Stimulated activated CD4-positive, alpha-beta T cell treated with anti-CD3 and anti-CD28 coated beads, Interleukin-15, amount 100 ng/mL, for 1 hour (primary cell): ENCODE measurements at places on chromosomes 2 and 18.

DNA sequence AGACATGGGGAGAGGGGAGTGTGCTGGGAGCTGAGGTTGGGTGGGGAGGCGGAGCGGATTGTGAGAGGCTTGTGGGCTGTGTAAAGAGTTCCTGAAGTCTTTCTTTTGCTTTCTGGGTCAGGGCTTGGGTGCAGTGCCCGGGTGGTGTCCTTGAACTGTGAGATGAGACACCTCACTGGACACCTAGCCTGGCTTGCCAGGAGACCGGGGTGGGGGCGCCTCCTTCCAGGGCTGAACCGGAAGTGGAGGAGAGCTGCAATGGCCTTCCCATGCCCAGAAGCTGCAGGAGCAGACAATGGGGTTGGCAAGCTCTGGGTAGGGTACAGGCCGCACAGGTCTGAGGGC, 4.3 kb downstream of the TMEM37 start:
- DNase-seq: no peak

DNA sequence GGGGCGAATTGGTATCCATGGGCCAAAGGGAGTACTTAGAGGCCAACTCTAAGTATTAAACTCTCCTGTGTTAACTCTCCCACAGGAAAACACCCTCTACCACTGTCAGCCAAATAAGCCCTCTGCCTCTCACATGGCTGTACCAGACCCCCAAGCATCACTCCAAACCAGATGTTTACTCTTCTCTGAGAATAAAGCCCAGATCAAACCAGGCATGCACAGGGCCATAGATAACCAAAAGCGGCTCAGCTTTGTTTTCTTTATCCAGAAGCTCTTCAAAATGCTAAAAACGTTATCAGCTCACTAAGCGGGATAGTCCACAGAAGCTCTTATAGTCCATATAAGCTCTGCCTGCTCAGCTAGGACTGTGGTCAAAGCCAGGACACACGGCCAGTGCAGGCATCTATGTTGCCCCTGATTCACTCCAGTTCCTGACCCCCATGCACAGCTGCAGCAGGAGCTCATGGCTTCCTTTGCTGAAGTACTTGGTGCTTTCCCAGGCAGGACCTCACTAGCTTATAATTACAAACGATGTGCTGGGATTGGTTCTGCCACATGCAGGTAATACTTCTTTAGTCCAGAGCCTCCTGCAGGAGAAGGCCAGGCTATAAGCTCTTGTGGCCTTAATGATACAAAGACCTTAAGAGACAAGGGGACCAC, 21.0 kb upstream of the SEMA4C start:
- no peak for DNase-seq

GRCh38 chr2:99430614-99431291, 59.1 kb downstream of the REV1 start:
- DNase-seq: no peak

GRCh38 chr18:59200787-59201186, 19.2 kb upstream of the GRP start:
- no peak for DNase-seq

DNA sequence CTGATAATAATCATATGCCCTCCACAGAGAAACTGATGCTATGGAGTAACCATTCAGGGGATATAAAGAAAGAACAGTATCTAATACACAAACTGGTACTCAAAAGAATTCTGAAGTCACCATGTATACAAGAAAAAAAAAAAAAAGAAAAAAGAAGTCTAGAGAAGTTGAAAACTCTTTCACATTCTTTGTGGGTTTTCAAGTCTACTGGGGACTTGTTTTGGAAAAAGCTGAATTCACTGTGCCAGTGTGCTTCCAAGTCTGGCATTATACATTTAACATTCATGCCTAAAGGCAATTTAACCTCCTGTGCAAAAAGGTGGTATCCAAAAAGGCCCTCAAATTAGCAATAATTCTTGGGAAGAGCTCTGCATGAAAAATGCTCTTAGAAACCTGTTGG, 94.8 kb upstream of the ITGB6 start:
- DNase-seq: no peak

- DNase-seq: no peak
Observed at GRCh38 chr18:68800075-68800474, 2.2 kb downstream of the CCDC102B start.

DNA sequence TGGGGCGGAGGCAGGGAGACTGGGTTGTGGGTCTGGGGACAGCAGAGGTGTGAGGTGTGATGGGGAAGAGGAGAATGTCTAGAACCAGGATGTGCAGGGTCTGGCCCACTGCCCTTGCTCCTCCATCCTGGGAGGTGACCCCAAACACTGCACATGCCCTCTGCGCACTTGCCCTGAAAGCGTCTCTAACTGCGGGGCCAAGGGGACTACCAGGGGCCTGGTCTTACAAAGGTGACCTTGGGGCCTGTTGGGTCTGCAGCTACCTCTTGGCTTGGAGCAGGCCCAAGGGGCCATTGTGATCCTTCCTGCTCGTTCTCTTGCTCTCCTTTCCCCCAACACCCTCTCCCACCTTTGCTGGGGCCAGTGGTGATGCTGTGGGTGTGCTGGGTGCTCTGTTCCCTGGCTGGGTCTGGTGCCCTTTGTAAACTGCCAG, 48.0 kb upstream of the FAHD2A start:
- DNase-seq: no peak

DNA sequence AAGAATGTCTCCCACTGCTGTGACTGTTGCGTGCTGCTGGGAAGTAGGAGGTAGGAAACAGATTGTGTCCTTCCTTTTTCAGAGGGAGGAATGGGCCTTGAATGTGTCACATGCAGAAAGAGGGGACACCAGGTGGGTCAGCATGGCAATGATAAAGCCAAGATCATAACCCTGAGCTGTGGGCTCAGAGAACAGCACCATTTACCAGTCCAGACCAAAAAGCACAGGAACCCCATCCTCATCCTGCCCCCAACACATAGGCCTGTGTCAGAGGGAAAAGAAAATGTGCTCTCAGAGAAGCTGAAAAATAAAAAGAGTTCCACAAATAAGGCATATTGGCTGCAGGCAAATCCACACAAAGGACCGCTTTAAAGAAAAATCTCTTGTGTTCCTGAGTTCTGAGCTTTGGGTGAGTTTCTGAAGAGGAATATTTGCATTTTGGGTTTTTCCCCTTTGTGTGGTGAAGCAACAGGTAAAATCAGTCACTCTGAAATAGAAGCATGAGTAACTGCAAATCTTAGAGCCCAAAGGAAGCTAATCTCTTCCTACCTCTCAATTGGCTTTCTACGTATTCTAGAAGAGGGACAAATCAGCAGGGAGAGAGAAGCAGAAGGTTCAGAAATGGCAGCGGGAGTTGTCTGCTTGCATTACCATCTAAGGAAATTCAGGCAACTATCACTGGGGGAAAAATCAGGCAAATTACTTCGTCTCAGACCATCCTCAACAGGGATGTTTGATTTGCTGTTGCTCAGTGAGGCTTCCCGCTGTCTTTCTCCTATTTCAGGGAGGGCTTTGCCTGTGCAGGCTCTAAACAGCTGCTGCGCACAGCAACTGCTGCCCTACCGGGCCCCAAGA, 106.8 kb downstream of the BCL11A start:
- no peak for DNase-seq

GRCh38 chr2:38723173-38723572, 28.0 kb downstream of the SRSF7 start:
- DNase-seq: no peak

DNA sequence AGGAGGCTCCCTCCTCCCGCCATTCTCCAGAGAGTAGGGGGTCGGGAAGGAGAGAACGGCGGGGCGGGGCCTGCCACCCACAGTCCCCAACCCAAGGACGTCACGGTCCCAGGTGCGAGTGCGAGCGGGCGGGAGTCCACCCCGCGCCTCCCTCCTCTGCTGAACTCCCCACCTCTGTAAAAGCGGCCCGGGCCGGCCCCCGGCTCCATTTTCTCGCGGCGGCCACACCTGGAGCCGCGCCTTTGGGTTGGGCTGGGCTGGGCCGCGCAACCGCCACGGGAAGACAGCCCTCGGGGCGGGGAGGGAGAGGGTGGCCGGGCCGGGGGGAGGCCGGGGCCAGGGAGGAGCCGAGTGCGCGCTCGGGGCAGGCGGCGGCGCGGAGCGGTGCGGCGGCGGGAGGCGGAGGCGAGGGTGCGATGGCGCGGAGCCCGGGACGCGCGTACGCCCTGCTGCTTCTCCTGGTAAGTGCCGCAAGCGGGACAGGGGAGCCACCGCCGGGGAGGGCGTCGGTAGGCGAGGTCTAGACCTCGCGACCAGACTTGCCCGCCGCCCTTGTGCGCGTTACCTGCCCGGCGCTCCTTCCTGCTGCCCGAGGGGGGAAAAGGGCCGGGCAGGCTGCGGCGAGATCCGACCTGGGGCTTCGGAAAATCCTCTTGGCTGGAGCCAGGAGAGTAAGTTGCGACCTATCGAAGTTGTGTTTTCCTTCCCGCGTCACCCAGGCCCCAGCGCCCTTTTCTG, at the start of gene DSG2:
Gene DSG2, plus strand, starts transcription at position 342 of the 738 bp plus-strand sequence. Its CDS starts 75 bp downstream, at position 417.
- DNase-seq: no peak

GRCh38 chr2:7061921-7062320, 144.7 kb downstream of the RNF144A start:
- no peak for DNase-seq

DNA sequence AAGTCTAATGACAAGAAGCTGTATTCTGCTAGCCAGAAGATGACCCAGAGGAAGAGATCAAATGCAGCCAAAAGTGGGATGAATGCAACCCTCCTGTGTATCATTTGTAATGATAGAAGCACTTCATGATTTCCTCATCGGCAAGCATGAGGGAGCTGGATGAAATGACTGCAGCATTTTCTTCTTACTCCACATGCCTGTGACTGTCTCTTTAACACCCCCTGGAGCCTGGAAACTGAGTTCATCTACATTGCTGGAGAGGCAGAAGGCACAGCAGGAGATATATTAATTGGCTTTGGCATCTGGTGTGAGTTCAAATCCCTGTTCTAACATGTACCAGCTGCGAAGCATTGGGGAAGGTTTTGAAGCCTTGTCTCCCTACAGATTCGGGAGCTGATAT, 37.7 kb downstream of the ID2 start:
- DNase-seq: no peak

GRCh38 chr2:212416086-212416485, 122.5 kb downstream of the ERBB4 start:
- DNase-seq: no peak

- no peak for DNase-seq
Observed at GRCh38 chr2:84483320-84483719, 24.2 kb upstream of the SUCLG1 start.

- no peak for DNase-seq
Observed at GRCh38 chr2:73938718-73939352, 12.2 kb downstream of the DGUOK start.

DNA sequence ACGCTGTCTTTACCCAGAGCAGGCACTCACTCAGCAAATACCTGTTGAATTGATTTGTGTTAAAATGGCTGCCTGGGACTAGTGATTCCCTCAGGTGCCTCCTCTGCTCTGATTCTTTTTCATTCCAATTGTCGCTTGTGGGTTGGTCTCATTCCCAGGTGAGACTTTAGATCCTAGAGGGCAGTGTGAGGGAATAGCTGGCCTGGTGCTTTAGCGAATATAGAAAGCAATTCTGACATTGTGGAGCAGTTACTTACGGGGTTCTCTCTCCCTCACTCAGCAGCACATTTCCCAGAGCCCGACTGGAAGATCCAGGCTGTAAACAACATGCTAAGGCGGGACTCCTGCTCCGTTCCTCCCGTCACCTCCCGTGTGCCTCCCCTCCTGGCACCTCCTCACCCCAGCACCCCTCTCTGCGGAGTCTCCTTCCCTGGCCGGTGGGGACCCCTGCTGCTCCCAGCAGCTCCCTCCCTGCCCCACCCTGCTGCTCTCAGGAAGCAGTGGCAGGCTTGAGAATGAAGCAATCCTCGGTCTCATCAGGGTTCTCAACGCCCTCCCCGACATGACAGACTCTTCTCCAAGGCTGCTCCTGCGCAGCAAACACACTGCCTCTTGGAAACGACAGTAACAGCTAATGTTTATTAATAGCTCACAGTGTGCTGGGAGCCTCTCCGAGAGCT, 26.9 kb downstream of the CELF4 start:
- no peak for DNase-seq
